Activated CD4-positive, alpha-beta T cell treated with anti-CD3 and anti-CD28 coated beads, Interleukin-2, amount 50 U/mL, for 4 hours (primary cell): ENCODE measurements at places on chromosomes 4 and X.

DNA sequence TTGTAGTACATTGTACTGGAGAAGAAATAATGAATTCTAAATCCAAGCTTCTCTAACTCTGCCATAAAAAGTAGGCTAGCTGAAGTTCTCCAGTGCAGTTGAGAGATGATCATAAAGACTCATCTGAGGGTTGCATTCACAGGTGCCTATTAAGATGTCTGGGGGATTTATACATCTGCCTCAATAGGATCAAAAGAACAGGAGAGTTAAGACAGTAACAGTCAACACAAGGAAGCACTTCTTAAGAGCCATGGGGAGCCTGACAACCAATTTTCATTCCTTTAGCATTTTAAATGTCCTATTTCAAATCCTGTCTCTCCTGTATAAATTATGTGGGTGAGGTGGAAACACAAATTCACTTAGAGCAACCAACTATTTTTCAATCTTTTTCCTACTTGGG, 432.4 kb upstream of the NWD2 start:
- DNase-seq = no peak

DNA sequence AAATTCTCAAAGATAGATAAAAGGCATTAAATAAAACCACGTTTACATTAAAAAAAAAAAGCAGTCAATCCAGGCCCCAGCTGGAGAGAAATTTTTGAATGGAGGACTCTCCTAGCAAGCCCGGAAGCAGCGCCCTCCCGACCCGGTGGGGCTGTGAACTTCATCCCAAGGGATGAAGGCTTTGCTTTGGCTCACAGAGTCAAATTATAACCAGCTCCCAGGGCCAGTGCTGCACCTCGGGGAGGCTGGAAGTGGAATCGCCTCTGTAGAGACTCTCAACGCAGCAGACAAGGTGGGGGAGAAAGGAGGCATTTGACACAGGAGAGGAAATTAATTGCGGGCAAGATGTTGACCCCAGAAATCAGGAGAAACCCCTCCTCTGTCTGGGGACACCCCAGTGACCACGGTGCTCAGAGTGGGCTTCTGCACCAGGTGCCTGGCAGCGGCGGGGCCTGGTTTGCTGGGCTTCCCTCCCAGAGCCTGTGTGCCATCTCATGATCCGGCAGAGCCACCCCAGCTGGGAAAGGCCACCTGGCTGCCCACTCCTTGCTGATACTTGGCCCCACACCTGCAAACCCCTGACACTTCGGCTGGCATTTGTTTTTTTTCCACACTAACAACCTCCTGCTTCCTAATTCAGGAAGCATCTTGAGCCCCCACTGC, 71.7 kb downstream of the ABLIM2 start:
- DNase-seq = no peak

DNA sequence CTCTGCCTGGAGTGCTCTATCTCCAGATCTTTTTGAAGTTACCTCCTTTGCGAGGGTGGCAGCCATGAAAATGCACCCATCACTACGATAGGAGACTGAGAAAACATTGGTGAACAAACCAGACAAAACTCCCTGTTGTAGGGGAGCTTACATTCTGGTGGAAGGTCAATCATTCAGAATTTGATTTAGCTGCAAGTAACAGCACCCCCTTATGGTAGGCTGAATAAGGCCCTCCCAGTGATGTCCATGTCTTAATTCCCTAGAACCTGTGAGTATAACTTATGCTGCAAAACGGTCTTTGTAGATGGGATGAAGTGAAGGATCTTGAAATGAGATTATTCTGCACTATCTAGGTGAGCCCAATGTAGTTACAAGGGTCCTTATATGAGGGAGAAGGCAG, 5.6 kb upstream of the TEC start:
- DNase-seq = no peak

DNA sequence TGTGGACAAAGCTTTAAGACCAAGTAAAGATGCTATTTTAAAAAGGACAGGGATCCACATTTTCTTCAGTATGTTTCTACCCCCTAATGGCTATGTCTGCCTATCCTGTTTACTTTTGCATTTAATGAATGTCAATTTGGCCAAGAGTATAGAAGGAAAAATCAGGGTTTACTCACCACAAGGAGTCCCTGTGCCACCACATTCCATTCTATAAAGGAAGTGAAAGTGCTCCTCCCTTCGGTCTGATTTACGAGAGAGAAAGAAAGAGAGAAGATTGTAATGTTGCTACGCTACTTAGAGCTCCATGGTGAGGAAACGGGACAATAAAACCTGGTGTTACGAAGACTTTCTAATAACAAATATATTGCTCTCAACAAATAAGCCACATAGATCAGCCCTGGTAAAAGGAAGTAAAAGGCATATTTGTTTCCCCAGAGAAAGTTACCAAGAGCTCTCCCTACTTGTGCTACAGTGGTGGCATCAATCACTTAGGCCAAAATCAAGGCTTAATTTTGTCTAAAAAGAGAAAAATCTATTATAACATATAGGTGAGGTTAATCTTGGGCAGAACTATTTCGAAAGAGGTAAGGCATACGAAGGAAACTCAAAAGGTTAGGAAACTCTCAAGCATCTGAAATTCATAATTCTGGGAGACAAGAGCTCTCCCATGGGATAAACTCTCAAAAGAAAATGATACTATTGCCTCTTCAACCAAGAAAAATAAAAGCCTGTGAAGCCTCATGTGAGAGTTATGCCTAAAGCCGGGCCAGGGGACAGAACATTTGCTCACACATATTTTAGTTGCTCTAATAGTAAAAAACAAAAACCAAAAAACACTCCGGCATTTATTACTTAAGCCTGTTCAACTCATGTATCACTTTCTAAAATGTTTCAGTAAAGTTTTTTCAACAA, 29.5 kb downstream of the TAPT1 start:
- DNase-seq = no peak

DNA sequence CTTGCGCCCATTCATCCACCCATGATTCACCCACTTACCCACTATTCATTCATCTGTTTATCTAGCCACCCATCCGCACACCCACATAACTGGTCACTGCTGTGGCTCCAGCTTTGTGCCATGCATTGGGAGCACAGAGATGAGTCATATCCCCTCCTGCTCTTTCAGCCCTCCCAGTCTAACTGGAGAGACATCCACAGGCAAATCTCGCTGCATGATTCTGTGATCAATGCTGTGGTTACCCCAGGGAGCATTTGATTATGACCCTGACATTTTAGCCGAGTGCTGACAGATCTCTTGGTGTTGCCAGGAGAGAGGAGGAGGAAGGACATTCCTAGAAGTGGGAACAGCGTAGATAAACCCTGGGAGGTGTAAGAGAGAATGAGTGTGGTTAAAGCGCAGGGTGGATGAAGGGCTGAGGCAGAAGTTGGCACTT, 10.4 kb upstream of the PORCN start:
- DNase-seq = no peak

DNA sequence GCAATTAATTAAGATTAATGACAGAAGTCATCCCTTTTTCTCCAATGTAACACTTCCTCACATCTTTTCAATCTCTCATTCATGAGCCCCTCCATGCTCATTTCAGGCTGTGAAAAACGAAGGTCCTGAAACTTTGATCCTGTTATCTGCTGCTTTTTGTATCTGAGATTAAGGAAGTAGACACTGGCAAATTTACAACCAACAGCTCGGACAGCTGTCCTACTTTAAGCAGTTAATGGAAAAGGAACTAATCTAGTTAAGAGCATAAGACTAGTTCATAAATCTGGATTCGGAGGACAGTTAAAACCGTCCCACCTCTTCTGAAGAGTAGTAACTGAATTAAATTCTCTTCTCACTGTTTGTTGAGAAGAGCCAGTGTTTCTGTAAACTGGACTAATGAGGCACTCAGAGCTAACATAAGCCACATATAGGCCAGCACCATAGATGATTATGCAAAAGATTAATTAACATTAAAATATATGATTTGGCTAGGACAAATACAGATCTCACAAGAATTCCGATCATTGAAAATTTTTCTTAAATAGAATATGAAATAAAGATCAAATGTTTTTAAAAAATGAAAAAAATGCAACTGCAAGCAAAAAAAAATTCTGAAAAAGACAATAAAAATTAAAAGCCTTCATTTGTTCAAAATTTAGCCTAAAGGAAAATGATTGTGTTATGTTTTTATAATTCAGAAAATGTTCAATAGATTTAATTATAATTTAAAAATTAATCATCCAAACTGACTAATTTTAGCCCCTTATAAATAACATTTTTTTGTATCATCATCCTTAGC, 114.4 kb downstream of the ANTXR2 start:
- DNase-seq = no peak

GRCh38 chr4:88734403-88734949, 36.8 kb upstream of the NAP1L5 start:
- DNase-seq = no peak

DNA sequence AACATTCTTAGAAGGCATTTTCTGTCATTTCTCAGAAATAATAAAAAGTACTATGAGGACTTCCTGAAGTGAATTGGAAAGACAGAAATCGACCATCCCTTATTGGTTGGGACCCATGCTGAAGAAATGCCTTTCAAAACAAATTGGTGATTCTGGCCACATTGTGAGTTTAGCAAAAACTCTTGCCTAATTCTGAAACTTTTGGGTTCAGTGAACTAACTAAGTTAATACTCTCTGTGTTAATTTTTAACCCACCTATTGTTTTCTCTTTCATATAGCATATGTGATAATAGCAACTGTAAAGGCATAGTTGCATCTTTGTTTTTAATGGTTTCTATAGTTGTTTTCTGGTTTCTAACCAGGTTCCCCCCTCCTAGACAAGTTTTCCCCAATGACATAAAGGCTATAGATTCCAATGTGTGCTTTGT, 129.3 kb upstream of the FAT1 start:
- no peak for DNase-seq

DNA sequence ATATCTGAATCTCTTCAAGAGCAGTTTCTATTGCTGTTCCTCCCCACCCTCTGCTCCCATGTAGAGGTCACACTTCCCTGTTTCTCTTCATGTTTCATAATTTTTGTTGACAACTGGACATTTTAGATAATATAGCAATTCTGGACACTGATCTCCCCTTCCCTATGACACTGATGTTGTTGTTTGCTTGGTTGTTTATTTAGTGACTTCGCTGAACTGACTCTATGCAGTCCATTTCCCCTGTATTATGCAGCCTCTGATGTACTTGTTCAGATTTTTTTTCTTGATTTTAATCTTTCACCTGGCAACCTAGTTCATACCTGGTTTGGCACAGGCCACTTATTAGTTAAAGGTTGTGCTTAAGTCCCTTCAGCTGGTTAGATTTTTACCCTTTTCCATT, 29.2 kb downstream of the CLDN2 start:
- no peak for DNase-seq

- no peak for DNase-seq
Observed at GRCh38 chr4:1333256-1333655, 13.8 kb upstream of the UVSSA start.

DNA sequence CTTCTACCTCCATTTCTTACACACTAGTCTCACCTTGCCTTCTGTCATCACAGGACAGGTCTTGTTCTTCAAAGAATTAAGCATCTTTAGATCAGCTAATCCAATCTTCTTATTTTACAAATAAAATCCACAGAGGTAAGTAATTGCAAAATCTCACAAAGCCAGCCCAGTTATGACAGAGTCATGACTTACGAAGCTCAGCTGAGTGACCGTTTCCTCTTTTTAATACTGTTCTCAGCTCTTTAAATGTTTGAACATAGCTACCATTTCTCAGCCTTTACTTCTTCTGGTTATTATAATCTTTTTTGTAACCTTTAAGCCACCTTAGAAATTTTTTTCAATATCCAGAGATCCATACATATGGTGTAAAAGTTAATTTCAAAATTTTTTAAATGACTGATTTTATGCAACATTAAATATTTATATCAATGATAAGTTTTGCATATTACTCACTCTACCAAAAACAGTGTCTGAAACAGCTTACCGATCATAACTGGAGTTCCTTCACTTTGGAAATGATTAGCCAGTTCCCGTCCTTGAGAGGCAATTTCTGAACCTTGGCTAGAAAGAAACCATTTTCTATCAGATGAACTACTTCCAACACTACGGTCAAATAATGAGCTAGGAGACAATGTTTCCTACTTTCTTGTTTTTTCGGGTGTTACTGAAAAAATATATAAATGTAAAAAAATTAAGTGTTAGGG, 8.8 kb downstream of the ANKRD37 start:
- no peak for DNase-seq

DNA sequence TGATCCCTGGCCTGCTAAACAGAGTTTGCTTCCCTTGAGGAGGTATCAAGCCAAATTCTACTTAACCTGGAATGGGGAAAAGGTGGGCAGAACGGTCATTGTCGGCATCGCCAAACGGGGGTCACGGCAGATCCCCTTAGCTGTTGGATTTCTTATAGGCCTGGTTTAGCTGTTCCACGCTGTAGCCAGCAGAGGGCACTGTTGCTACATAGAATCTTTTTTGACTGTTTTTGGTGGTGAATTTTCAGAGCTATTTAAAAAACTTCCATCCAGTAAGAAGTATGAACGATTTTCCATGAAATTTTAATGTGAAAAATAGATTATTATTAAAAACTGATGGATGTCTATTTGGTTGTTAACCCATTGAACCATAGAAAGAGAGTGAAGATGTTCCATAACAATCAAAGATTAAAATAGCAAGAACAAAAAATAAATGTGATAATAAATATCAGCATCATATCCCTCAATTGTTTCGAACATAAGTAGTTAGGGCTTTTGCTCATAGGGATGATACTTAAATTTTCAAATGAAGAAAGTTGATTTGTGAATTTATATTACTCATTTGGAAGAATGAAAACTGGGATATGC, 56.6 kb downstream of the LINC00632 start:
- no peak for DNase-seq

- peak; percentile 41 for DNase-seq
Observed at GRCh38 chr4:184473499-184474262, 669 bp downstream of the IRF2 start.

GRCh38 chr4:102736636-102737549, 23.9 kb downstream of the MANBA start:
- no peak for DNase-seq

- no peak for DNase-seq
Observed at GRCh38 chr4:42119886-42120285, 32.6 kb downstream of the BEND4 start.

- no peak for DNase-seq
Observed at GRCh38 chrX:115559672-115560071, 1.3 kb upstream of the PLS3 start.

- no peak for DNase-seq
Observed at GRCh38 chrX:38163193-38163592, 57.5 kb downstream of the SRPX start.

DNA sequence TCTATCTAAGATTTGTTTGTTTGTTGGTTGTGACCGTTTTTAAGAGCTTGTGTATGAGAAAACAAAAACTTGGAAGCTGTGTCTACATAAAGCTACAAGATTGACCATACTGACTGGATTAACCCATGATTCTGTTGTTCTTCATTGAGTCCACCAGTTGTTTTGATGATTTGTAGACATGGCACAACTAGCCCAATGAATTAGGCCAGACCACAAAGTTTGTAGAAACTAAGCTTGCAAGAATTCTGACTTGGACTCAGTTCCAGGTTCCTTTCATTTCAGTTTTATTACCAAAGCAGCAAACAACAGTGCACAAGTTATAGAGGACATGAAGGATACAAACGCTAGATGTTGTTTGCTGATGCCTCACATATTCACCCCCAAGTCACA, 119.3 kb downstream of the RASGEF1B start:
- DNase-seq = no peak
